ENCODE measurements at places on chromosomes 12 and 14.
A peak's percentile ranks its signal among the peaks of the same experiment; 100 is the strongest.

GRCh38 chr12:5102261-5102789 lies 58.6 kb downstream of the KCNA5 start:
- H3K27ac ChIP-seq: no peak overlapping the region
- peaks cover 3% of the 10 kb centered on the region for H3K4me1 ChIP-seq
- no peaks in the 10 kb centered on the region for H3K36me3 ChIP-seq

GRCh38 chr12:56951582-56952339 lies 5.6 kb downstream of the RDH16 start:
- H3K27ac ChIP-seq: no peak overlapping the region
- H3K36me3 ChIP-seq: no peaks in the 10 kb centered on the region
- no peak overlapping the region for H3K4me3 ChIP-seq
- no peak for DNase-seq
- peaks cover 2% of the 10 kb centered on the region for H3K27me3 ChIP-seq
- no peaks in the 10 kb centered on the region for H3K4me1 ChIP-seq

DNA sequence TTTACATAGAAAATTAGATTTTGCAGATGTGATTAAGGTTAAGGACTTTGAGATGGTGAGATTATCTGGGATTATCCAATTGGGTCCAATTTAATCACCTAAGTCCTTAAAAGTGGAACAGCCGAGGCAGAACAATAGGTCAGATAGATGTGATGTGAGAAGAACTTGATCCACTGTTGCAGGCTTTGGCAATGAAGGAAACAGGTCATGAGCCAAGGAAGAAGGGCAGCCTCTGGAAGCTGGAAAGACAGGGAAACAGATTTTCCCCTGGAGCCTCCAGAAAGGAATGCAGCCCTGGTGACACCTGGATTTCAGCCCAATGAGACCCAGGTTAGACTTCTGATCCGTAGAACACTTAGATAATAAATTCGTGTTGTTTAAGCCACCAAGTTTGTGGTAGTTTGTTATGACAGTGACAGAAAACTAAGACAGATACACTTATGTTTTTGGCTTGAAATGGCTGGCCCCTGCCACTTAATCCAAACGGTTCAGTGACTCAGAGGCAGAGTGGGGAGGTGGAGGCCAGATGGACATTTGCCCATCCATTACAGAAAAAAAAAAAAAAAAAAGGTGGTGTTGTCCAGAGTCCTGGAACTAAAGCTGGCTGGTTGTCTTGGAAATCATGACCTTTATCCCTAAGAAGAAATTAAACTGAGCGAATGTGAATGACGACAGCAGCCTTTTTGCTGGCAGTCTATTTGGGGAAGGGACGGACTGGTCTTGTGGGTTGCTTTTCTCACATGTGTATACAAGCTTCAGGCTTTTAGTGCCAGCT lies 181.9 kb upstream of the NRXN3 start:
- peaks cover 2% of the 10 kb centered on the region for H3K27me3 ChIP-seq
- no peak overlapping the region for H3K4me3 ChIP-seq
- peaks cover 5% of the 10 kb centered on the region for H3K4me1 ChIP-seq
- H3K27ac ChIP-seq: no peak overlapping the region
- H3K36me3 ChIP-seq: no peaks in the 10 kb centered on the region

- H3K36me3 ChIP-seq: no peaks in the 10 kb centered on the region
- DNase-seq: no peak
- H3K4me3 ChIP-seq: no peak overlapping the region
- H3K27me3 ChIP-seq: no peaks in the 10 kb centered on the region
- H3K4me1 ChIP-seq: no peaks in the 10 kb centered on the region
Observed at GRCh38 chr12:2267703-2268470, 215.1 kb downstream of the CACNA1C start.

DNA sequence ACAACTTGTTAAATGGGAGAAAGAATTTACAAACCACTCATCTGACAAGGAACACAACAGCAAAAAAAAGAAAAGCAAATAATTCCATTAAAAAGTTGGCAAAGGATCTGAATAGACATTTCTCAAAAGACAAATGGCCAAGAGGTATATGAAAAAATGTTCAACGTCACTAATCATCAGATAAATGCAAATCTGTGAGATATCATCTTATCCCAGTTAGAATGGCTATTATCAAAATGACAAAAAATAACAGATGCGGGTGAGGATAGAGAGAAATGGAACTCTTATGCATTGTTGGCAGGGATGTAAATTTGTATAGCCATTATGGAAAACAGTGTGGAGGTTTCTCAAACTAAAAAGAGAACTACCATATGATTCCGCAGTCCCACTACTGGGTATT lies 29.9 kb downstream of the CYP46A1 start:
- H3K4me3 ChIP-seq: no peak overlapping the region
- peaks cover 14% of the 10 kb centered on the region for H3K27me3 ChIP-seq
- H3K4me1 ChIP-seq: no peaks in the 10 kb centered on the region
- no peaks in the 10 kb centered on the region for H3K36me3 ChIP-seq
- no peak overlapping the region for H3K27ac ChIP-seq

DNA sequence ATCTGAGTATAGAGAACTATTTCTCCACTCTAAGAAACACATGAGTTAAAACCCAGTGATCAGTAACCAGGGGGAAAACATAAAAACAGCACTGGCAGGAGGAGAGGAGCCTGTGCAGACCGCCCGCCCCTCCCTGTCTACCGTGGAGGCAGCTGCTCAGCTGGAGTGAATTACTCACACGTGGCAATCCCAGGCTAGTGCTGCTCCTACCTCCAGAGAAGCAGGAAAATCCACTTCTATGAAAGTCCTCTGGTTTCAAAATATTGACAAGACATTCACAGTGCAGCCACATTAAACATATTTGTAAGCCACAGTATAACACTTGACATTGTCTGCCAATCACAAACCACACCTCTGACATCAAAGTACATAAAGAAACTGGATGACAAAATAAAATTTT lies 16.7 kb downstream of the TMEM132D start:
- H3K4me3 ChIP-seq: no peak overlapping the region
- no peak overlapping the region for H3K27ac ChIP-seq
- no peaks in the 10 kb centered on the region for H3K4me1 ChIP-seq
- H3K27me3 ChIP-seq: no peaks in the 10 kb centered on the region
- DNase-seq: no peak

- H3K27ac ChIP-seq: no peak overlapping the region
- no peaks in the 10 kb centered on the region for H3K36me3 ChIP-seq
- peaks cover 2% of the 10 kb centered on the region for H3K4me1 ChIP-seq
- H3K4me3 ChIP-seq: no peak overlapping the region
- no peak for DNase-seq
Observed at GRCh38 chr12:65275627-65276026, 2.9 kb upstream of the MSRB3 start.

DNA sequence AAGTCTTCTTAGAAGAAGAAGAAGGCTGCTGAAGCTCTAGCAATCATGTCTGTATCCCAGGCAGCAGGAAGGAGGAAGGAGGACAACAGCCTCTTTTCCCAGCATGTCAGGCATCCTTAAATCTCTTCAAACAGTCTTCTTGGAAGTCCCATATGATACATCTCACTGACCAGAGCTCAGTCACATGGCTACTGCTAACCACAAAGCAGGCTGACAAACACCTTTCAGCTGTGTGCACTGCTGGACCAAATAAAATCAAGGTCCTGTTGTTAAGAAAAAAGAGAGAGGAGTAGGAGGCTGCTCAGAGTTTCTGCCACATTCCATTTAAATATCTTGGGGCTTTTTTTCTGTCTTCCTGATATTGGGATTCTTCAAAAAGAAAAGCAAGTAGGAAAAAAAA lies 203.4 kb upstream of the PELI2 start:
- no peaks in the 10 kb centered on the region for H3K4me1 ChIP-seq
- H3K4me3 ChIP-seq: no peak overlapping the region
- no peak for DNase-seq

DNA sequence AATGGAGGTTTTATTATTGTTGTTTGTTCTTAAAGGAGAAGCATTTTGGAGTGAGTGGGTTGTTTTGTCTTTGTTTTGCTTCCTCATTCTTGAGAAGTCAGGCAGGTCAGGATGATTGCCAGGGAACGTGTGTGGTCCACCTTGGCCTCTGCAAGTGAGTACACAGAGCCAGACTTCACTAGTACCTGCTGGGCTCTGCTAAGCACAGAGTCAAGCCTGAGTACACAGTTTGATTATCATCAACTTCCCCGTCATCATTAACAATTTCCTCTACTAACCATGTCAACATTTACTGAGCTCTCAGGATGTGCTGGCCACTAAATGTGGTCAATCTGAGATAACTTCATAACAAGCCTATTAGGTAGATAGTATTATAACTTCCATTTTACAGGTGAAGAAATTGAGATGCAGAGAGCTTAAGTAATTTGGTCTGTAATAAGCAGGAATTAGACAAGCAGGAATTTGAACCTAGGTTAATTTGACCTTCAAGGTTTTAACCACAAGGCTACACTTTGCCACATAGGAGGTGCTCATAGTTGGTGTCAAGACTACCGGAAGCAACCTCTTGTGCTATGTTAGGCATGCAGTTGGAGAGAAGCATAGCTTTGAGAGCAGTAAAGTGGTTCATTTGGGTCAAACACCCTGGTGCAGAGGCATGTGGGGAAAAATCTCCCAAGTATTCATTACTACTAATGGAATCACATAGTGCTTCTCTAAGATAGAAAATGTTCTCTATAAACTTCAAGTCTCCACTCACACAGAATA lies 178.3 kb downstream of the NUAK1 start:
- no peak overlapping the region for H3K4me3 ChIP-seq
- no peak for DNase-seq
- no peaks in the 10 kb centered on the region for H3K4me1 ChIP-seq
- H3K27ac ChIP-seq: no peak overlapping the region
- no peaks in the 10 kb centered on the region for H3K27me3 ChIP-seq

DNA sequence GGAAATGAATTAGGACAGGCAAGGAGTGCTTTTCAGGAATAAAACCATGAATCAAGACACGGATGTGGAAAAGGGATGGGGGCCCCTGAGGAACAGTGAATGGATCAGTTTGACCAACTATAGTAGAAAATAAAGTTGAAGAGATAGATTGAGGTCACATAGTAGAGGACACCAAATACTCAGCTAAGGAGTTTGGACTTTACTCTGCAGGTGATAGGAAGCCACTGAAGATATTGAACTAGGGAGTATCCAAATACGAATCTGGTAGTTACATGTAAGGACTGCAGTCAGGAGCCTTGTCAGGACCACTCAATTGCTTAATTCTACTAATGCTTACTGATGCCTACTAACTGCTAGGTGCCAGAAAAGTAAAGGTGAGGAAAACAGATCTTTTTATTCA lies 20.4 kb downstream of the ENTPD5 start:
- no peak for DNase-seq
- H3K27me3 ChIP-seq: no peaks in the 10 kb centered on the region
- H3K4me1 ChIP-seq: no peaks in the 10 kb centered on the region
- peaks cover 7% of the 10 kb centered on the region for H3K36me3 ChIP-seq
- no peak overlapping the region for H3K4me3 ChIP-seq
- H3K27ac ChIP-seq: no peak overlapping the region

GRCh38 chr12:89672589-89672979 lies 36.1 kb downstream of the ATP2B1 start:
- no peaks in the 10 kb centered on the region for H3K27me3 ChIP-seq
- H3K36me3 ChIP-seq: no peaks in the 10 kb centered on the region
- no peak overlapping the region for H3K4me3 ChIP-seq
- peaks cover 14% of the 10 kb centered on the region for H3K4me1 ChIP-seq

- peaks cover 12% of the 10 kb centered on the region for H3K4me1 ChIP-seq
- DNase-seq: peak; percentile 55
- no peak overlapping the region for H3K27ac ChIP-seq
- peaks cover 59% of the 10 kb centered on the region for H3K27me3 ChIP-seq
- peak overlapping the region; percentile 76 for H3K4me3 ChIP-seq
Observed at GRCh38 chr12:67068204-67068731, 200.9 kb upstream of the CAND1 start.

DNA sequence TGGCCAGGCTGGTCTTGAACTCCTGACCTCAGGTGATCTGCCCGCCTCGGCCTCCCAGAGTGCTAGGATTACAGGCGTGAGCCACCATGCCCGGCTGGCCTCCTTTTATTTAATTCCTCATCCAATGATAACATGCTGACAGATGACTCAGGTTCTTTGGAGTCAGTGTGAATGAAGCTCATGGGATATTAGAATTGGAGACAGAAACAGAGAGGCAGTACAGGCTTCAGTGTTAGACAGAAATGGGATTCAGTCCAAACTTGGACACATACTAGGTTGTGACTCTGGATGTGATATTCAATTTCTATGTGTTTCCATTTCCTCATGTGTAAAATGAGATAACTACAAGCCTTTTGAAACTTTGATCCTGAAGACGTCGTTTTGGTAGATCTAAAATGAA lies 47.3 kb downstream of the PDE3A start:
- H3K4me3 ChIP-seq: no peak overlapping the region
- H3K27ac ChIP-seq: no peak overlapping the region
- H3K4me1 ChIP-seq: no peaks in the 10 kb centered on the region
- no peaks in the 10 kb centered on the region for H3K36me3 ChIP-seq
